ENCODE measurements at places on chromosomes 2 and 18. TPM values are rescaled to one million over a fixed set of nuclear protein-coding genes. Genes with fewer than 3 reads are reported as not detected.

- H3K36me3 ChIP-seq, result no peaks in the 10 kb centered on the region
- peak overlapping the region; percentile 84 for H3K27ac ChIP-seq
- no peak overlapping the region for H3K4me3 ChIP-seq
- no peaks in the 10 kb centered on the region for H3K27me3 ChIP-seq
These were observed 118.1 kb upstream of the EPAS1 start for GRCh38 chr2:46179037-46179621.

- H3K4me1 ChIP-seq, result no peaks in the 10 kb centered on the region
- H3K36me3 ChIP-seq, result no peaks in the 10 kb centered on the region
- no peak for DNase-seq
- H3K27me3 ChIP-seq, result no peaks in the 10 kb centered on the region
- H3K27ac ChIP-seq, result no peak overlapping the region
These were observed 265.1 kb downstream of the NCKAP5 start for GRCh38 chr2:133303150-133303549.

- DNase-seq, result no peak
- H3K4me3 ChIP-seq, result no peak overlapping the region
- no peak overlapping the region for H3K27ac ChIP-seq
- H3K4me1 ChIP-seq, result no peaks in the 10 kb centered on the region
- H3K27me3 ChIP-seq, result no peaks in the 10 kb centered on the region
- H3K36me3 ChIP-seq, result no peaks in the 10 kb centered on the region
These were observed 53.0 kb upstream of the FOSL2 start for GRCh38 chr2:28339516-28340175.

Gene DSG1
- total RNA-seq, result not detected

Gene ZBTB7C
- total RNA-seq, result not detected

Gene SIX3
- total RNA-seq, result not detected

GRCh38 chr2:173462892-173463840, 108.5 kb downstream of the CDCA7 start:
- no peak overlapping the region for H3K27ac ChIP-seq
- peaks cover 10% of the 10 kb centered on the region for H3K27me3 ChIP-seq
- DNase-seq, result peak; percentile 7

DNA sequence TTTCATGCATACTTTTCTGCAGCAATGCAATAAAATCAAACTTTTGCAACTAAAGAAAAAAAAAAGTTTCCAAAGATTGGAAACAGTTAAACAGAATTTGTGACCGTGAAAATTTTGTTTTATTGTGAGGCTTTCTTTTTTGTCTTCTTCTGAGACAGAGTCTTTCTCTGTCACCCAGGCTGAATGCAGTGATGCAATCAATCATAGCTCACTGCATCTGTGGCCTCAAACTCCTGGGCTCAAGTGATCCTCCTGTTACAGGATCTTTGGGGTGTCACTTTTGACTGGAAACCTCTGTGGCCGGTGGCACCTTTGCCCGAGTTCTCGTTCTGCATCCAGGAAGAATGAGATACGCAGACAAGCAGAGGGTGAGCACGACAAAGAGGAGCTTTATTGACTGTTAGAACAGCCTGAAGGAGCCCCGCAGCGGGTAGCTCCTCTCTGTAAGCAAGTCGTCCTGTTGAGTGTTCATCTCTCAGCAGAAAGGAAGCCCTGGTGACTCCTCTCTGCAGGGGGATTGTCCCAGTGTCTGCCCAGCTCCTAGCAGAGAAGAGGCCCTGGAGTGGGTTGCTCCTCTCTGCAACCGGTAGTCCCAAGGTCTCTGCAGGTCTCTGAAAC, 16.9 kb upstream of the ILKAP start:
- H3K4me3 ChIP-seq, result no peak overlapping the region
- DNase-seq, result no peak
- no peaks in the 10 kb centered on the region for H3K36me3 ChIP-seq
- peaks cover 2% of the 10 kb centered on the region for H3K27me3 ChIP-seq

Gene IL1F10
- not detected for total RNA-seq

GRCh38 chr2:98039085-98039756, 43.5 kb upstream of the TMEM131 start:
- H3K4me1 ChIP-seq, result no peaks in the 10 kb centered on the region
- H3K4me3 ChIP-seq, result no peak overlapping the region
- no peak overlapping the region for H3K27ac ChIP-seq
- H3K27me3 ChIP-seq, result peaks cover 8% of the 10 kb centered on the region
- H3K36me3 ChIP-seq, result no peaks in the 10 kb centered on the region
- no peak for DNase-seq

GRCh38 chr2:122244598-122245229, 489.3 kb downstream of the TSN start:
- no peak overlapping the region for H3K27ac ChIP-seq
- H3K36me3 ChIP-seq, result no peaks in the 10 kb centered on the region
- no peaks in the 10 kb centered on the region for H3K4me1 ChIP-seq
- H3K27me3 ChIP-seq, result peaks cover 1% of the 10 kb centered on the region
- no peak overlapping the region for H3K4me3 ChIP-seq

Gene TMEM247
- total RNA-seq, result not detected

All from activated CD4-positive, alpha-beta T cell treated with anti-CD3 and anti-CD28 coated beads for 36 hours (primary cell).